Epithelial cell of esophagus (primary cell): ENCODE measurements at places on chromosomes 12 and 14.

DNA sequence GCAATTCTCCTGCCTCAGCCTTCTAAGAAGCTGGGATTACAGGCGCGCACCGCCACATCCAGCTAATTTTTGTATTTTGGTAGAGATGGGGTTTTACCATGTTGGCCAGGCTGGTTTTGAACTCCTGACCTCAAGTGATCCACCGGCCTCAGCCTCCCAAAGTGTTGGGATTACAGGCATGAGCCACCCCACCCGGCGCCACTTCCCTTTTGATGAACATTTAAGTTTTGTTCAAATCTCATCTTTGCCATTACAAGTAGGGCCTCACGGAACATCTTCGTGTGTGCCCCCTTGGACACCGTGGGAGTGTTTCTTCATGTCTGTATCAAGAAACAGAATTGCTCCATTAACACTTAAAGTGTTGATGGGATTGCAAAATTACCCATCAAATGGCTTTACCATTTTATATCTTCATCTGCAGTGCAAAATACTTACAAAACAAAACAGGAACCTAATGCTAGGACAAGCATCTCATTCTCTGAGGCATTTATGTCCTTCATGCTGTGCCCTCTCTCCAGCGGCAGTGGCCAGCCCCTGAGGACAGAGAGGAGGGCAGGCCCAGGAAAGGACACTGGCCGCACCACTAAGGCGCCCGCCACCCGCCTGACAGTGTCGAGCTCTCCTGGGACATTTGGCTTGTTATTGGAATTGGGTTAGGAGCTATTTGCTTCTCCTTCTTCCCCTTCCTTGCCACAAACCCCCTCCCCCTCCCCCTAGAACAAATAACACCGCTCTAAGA, 61.7 kb downstream of the RFX4 start:
- DNase-seq, result no peak

GRCh38 chr14:104249089-104249488, 110.7 kb downstream of the KIF26A start:
- DNase-seq, result no peak

GRCh38 chr14:32203928-32204357, 874 bp upstream of the RNU6-8 start:
- DNase-seq, result no peak

DNA sequence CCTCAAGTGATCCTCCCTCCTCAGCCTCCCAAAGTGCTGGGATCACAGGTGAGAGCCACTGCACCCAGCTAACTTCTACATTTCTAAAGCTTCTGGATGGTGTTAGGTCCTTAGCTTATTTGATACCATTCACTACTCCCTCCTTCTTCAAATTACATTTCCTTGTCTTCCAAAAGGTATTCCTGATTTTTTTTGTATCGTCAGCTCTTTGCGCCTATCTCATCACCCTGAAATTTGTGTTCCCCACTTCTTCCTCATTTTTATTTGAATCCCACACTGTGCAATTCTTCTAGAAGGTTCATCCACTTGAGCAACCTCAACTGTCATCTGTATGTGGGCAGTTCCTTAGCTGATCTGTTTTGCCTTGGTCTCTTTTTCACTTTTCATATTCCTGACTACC, 241.8 kb upstream of the RGS6 start:
- no peak for DNase-seq

GRCh38 chr14:63214417-63215196, 10.4 kb downstream of the RHOJ start:
- no peak for DNase-seq

DNA sequence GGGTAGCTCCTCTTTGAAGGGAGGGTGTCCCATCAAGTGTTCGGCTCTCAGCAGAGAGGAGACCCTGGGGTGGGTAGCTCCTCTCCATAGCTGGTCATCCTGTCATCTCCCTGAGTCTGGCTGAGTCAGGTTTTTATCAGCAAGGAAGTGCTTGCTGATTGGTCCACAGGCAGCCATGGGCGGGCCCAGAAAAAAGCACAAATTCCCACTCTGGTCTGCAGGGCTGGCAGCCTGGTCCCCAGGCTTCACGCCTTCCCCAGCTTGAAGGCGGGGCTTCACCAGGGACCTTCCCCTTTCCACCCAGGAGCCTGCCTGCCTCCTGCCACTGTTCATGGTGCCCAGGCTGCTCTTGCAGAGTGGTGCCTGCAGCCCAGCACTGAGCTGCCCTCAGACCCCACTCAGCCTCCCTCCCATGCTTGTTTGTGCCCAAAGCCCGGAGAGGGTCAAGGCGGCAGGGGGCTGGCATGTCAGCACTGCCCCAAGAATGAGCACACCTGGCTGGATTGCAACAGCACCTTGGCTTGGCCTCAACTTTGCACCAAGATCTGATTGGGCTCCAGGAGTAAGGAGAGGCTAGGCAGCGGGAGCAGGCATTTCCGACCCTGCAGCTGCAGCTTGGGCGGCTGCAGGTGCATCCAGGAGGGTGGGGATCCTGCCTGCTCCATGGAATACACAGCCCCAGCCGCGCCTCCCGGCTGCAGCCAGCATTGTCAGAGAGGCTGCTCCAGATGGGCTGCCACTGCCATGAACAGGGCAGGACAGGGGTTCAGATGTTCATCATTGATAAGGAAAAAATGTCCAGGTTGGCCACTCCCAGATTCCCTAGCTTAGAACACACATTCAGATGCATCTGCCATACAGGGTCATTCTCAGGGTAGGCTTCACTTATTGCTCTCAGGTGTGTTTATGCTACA, 22.0 kb upstream of the WDR89 start:
- DNase-seq, result peak; percentile 11

DNA sequence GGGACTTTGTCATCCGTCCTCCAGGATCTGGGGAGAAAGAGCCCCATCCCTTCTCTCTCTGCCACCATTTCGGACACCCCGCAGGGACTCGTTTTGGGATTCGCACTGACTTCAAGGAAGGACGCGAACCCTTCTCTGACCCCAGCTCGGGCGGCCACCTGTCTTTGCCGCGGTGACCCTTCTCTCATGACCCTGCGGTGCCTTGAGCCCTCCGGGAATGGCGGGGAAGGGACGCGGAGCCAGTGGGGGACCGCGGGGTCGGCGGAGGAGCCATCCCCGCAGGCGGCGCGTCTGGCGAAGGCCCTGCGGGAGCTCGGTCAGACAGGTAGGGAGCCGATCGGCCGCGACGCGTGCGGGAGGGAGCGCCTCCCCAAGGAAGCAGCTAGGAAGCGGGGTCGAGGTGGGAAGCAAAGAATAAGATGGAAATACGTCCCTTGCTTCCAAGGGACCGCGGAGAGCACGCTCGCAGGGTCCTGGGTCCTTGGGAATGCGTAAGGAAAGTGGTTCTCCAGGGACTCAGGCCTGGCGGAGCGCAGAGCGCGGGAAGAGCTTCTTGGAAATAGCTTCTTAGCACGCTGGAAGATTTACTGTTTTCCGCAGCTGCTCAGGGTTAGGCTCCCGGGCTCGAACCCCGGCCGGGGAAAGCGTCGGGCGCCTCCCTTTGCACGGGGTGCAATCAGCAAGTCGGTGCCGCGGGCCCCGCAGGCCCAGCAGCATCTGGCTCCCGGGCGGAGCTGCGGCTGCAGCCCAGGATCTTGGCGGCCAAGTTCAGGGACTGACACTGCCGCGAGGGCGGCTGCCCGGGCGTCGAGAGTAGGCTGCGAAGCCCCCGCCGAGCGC, 457 bp downstream of the SOCS2 start:
- peak; percentile 41 for DNase-seq

- DNase-seq, result no peak
Measured at GRCh38 chr14:30082486-30082885, 154.8 kb upstream of the PRKD1 start.

- DNase-seq, result no peak
Measured at GRCh38 chr12:53552361-53553327, 45.4 kb upstream of the NPFF start.

DNA sequence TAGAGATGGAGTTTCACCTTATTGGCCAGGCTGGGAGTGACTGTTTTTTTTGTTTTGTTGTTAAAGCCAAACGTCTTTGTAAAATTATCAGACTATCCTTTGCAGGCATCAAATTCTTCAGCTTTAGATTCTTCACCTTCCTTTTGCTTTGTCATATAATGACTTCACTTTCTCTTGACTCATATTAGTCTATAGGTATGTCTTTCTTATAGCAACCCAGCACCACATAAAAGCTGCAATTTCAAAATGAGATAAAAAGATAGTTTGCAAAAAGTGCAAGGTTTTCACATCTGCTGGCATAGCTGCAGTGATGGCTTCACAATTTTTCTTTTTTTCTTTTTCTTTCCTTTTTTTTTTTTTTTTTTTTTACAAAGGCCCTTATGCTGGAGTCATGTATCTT, 39.2 kb downstream of the COX16 start:
- DNase-seq, result no peak

GRCh38 chr12:30021051-30021833, 237.5 kb upstream of the TMTC1 start:
- no peak for DNase-seq

- no peak for DNase-seq
Measured at GRCh38 chr14:106277503-106277902, 751.1 kb downstream of the TMEM121 start.

GRCh38 chr14:33230021-33230420, 291.3 kb downstream of the NPAS3 start:
- DNase-seq, result no peak

DNA sequence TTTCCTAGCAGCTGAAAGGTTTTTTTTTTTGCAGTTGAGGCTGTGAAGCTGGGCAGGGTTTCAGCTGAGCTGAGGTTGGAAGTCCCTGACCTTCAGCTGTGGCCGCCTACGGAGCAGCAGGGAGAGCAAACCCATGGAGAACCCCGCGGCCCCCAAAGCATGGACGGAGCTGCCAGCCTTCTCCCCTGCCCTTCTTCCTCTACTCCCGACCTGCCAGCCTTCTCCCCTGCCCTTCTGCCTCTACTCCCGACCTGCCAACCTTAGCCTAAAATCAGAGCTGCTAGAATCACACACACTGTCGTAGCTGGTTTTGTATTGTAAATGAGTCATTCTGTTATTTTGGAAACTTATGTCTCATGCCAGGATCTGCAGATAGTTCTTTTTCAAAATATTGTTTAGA, 74.6 kb downstream of the PPP2R5C start:
- DNase-seq, result no peak

DNA sequence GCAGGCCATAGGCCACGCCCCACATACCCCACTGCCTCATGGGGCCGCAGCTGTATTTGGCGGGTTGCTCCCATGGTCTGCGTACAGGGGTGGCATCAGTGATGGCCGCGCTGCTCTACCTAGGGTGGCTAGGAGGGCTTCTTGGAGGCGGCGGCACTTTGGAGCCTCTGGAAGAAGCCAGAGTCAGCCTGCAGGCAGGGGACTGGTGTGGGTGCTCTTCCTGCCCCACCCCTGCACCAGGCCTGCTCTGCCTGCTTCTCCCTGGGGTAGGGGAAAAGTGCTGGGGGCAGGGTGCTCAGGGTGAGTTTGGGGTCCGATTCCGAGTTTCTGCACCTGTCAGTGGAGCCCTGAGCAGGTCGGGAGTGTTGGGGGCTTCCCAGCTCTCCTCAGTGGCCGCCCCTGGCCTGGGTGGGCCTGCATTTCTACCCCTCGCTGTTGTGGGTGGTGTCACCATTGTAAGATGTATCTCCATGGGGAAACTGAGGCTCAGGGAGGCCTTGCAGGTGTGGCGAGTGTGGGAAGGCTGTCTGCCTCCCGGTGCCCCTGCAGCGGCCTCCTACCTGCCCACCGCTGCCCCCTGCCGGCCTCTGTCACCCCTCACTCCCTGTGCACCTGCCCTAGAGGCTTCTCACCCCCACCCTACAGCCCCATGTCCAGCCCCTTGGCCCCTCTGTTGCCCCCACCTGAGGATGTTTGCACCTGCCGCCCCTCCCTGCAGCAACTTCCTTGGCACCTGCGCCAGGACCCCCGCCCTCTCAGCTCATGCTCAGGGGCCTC, 5.5 kb downstream of the CEP170B start:
- DNase-seq, result no peak

DNA sequence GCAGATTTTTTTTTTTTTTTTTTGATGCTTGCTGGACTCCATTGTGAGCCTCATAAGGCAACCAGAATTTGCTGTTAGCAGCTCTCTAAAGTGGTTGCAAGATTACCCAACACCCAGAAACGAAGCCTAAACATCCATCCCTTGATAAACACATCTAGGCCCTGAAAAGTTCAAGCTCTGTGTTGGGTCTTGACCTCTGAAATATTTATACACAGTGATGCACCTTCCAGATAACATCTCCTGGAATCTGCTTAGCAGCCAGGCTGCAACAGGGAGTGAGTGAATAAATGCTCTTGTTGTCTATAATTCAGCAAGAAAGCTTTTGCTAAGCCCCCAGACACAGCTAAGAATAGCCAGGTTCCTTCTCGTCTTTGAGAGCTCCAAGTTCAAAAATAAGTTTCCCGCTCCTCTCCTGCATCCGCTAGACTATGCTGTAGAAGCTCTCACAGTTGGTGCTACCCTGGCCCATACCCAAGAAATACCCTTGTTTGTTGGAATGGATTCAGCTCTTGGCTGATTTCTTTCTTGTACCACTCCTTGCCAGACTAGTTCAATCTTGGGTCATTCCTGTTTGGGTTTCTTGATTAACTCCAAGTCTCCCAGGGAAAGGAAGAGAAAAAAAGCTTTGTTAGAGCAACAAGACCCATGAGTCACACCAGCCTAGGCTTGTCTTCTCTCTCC, 610.6 kb upstream of the TBX3 start:
- peak; percentile 39 for DNase-seq

DNA sequence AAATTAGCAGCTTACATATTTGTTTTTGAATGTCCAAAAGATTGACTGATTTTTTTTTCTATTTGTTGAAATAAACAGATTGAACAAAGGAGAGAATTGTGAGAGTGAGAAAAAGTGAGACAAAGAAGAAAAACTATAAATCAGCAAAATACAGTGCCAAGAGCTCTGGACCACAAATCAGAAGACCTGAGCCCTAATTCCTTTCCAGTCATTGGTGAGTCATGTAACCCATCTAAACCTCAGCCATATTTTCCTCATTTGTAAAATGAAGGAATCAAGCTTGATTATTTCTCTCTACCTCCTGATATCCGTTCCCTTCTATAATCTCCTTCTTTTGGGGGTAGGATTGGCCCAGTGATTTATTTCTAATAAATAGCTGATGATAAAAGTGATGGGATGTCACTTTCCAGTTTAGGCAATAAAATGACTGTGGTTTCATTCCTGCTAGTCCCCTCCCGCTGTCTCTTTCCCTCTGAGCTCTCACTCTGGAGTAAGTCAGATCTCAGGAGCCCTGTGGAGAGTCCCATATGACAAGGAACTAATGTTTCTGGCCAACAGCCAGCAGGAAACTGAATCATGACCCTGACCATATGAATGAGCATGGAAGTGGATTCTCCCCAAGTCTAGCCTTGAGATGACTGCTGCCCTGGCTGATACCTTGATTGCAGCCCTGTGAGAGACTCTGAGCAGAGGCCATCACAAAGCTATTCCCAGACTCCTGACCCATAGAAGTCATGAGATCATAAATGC, 218.9 kb downstream of the ACSS3 start:
- DNase-seq, result peak; percentile 43

- peak; percentile 20 for DNase-seq
Measured at GRCh38 chr14:98966475-98967162, 305.4 kb downstream of the BCL11B start.

DNA sequence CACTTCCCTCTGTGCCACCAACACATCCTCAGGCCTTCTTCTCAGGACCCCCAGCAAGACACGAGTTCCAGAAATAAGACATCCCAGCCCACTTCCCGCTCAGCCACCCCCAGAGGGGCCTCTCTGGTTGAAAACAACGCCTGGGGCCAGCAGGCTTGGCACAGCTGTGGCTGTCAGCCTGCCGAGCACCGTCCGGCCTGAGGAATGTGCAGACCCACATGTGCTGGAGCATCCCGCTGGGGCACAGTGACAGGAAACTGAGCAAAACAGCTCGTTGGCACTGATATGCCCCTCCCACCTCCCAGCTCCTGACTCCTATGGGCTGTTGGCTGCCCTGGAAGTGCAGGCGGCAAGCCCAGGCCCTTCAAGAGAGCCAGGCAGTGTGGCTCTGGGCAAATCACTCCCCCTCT, 1.4 kb downstream of the SYNE3 start:
- DNase-seq, result peak; percentile 37
